ENCODE measurements at places on chromosomes 1 and 21. TPM values are rescaled to one million over a fixed set of nuclear protein-coding genes. Genes with fewer than 3 reads are reported as not detected.
A peak's percentile ranks its signal among the peaks of the same experiment; 100 is the strongest.

GRCh38 chr1:214524824-214525223 is 26.6 kb downstream of the PTPN14 start:
- peaks cover 35% of the 10 kb centered on the region for H3K27me3 ChIP-seq
- peaks cover 5% of the 10 kb centered on the region for H3K4me1 ChIP-seq
- DNase-seq, result no peak
- H3K36me3 ChIP-seq, result no peaks in the 10 kb centered on the region
- no peak overlapping the region for H3K27ac ChIP-seq
- H3K4me3 ChIP-seq, result no peak overlapping the region

DNA sequence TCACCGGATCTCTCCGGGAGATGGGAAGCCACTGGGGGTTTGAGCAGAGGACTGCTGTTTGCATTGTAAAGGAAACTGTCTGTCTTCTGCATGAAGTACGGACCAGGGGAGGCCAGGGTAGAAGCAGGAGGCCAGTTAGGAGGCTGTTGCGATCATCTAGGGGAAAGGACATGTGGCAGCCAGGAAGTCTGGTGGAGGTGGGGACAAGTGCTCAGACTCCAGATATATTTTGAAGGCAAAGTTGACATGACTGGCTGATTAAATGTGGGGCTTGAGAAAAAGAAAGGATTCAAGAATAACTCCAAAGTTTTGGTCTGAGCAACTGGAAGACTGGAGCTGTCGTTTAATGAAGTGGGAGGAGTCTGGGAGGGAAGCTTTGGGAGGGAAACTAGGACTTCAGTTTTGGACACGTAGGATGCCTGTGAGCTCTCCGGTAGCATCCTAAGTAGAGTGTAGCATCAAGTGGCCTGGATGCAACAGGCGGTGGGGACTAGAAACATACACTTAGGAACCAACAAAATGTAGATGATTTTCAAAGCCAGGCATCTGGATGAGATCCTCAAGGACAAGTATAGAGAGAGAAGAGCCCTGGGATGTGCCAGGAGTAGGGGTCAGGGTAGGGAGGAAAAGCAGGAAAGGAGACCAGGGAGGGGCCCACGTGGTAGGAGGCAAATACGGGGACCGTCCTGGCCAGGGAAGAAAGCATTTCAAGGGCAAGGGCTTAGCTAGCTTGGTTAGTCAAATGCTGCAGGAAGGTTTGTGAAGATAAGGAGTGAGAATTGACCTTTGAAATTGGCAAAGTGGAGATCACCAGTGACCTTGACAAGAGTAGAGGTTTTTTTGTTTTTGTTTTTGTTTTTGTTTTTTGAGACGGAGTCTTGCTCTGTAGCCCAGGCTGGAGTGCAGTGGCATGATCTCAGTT is 3.7 kb upstream of the C1orf210 start:
- DNase-seq, result no peak
- peaks cover 12% of the 10 kb centered on the region for H3K27me3 ChIP-seq
- no peak overlapping the region for H3K4me3 ChIP-seq
- no peak overlapping the region for H3K27ac ChIP-seq
- H3K4me1 ChIP-seq, result peaks cover 2% of the 10 kb centered on the region
- peaks cover 2% of the 10 kb centered on the region for H3K36me3 ChIP-seq

Gene ANGPTL3
- total RNA-seq, result not detected

DNA sequence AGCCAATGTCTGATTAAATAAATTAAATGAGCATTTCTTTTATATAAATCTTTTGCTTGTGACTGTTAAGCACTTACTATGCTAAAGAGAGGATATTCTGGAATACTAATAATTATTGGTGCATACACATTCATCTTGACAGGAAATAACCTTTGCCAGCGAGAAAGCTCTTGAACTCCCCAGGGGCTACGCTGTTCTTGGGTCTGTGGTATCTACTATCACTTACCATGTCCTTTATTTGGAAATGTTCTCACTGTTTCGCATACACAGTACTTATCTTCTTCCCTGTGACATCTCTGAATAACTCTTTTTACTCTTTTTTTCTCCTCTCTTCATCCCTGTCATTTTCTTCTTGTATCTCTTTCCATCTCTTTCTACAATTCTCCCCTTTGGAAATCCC is 178.7 kb downstream of the GABPA start:
- no peak overlapping the region for H3K4me3 ChIP-seq
- no peak for DNase-seq
- H3K27ac ChIP-seq, result no peak overlapping the region
- no peaks in the 10 kb centered on the region for H3K27me3 ChIP-seq
- H3K4me1 ChIP-seq, result peaks cover 6% of the 10 kb centered on the region

GRCh38 chr1:52139817-52140540 is 1.9 kb upstream of the ZFYVE9 start:
- H3K27ac ChIP-seq, result peak overlapping the region; percentile 89
- peaks cover 8% of the 10 kb centered on the region for H3K27me3 ChIP-seq
- DNase-seq, result no peak
- H3K4me3 ChIP-seq, result peak overlapping the region; percentile 93
- no peaks in the 10 kb centered on the region for H3K36me3 ChIP-seq

Gene ELF3
- total RNA-seq, result 2.0 TPM

DNA sequence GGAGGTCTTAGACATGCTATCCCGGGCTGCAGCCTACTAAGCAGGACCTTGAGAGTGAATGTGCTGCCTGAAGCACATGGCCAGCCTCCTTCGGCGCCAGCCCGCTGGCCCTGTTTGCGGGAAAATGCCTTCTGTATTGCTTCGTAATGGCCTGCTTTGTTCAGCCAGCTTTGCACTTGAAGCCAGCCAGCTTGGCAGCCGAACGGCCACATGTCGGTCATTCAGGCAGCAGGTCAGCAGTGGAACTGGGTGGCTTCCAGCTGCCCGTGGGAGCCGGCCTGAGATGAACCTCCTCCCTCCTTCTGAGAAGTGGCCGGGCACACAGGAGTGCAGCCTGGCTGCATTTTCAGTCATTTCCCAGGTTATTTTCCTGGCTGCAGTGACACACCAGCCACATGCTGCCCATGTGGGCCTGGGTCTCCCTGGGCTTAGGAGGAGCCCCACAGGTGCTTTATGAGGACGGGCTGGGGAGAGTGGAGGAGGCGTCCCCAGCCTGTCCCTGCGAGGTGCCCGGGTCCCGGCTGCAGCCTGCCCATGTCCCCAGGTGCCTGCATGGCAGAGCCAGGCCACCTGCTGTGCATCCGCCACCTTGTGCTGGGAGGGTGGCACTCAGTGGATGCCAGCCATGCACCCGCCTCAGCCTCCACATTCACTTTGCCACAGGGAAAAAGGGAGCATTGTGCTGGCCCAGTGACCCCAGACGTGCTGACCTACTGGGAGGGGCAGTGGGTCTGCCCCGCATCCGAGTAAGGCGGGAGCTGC is 103.5 kb downstream of the SIK1 start:
- H3K27ac ChIP-seq, result no peak overlapping the region
- no peak for DNase-seq
- H3K4me3 ChIP-seq, result no peak overlapping the region
- H3K36me3 ChIP-seq, result peaks cover 2% of the 10 kb centered on the region

Gene SH3GLB1
- 54.3 TPM for total RNA-seq

- H3K4me1 ChIP-seq, result peaks cover 8% of the 10 kb centered on the region
- no peak overlapping the region for H3K4me3 ChIP-seq
- peaks cover 9% of the 10 kb centered on the region for H3K27me3 ChIP-seq
- no peak overlapping the region for H3K27ac ChIP-seq
Observed at GRCh38 chr21:42591170-42591869, 62.1 kb upstream of the PDE9A start.

DNA sequence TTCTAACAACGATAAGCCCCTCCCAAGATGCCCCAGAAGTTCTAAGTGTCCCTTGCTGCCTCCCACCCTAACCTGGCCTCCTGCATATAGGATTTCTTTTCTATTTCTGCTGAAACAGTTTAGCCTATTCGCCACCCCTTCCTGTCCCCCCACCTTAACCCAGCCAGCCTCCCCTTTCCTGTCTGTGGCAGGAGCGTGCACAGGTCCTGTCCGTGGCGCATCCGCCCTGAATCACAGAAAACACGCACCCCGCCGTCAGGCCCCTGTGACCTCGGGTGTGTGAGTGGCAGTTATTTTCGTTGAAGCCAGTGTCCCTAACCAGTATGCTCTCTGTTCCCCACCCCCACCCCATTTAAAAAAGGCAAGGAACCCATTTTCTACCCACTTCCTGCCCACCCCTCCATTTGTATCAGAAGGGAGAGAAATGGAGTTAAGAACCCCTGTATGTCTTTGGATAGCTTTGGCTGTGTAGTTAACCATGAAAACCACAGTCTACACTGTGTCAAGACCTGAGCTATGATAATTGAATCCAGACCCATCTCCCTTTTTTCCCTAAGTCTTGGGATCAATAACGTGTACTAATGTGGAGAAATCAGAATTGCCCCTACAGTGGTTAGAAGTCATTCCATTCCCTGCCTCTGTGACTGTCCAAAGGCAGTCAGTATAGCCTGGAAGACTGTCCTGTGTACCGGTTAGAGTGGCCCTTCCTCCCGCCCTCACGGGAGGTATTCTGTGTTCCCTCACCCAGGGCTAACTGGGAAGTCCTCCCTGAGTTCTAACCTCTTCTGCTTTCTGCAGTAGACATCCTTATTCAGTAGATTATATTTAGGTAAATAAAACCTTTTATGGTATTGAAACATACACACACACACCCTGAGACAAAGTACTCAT is 1.8 kb downstream of the PLEKHO1 start:
- peaks cover 62% of the 10 kb centered on the region for H3K4me1 ChIP-seq
- H3K27me3 ChIP-seq, result no peaks in the 10 kb centered on the region
- H3K36me3 ChIP-seq, result peaks cover 16% of the 10 kb centered on the region
- H3K27ac ChIP-seq, result peak overlapping the region; percentile 95

- DNase-seq, result no peak
- H3K36me3 ChIP-seq, result no peaks in the 10 kb centered on the region
- H3K4me1 ChIP-seq, result no peaks in the 10 kb centered on the region
- no peak overlapping the region for H3K4me3 ChIP-seq
- H3K27me3 ChIP-seq, result peaks cover 9% of the 10 kb centered on the region
Observed at GRCh38 chr1:239322369-239322768, 64.0 kb upstream of the CHRM3 start.

Gene SLC44A3
- total RNA-seq, result 0.68 TPM

Gene SH2D5
- not detected for total RNA-seq

DNA sequence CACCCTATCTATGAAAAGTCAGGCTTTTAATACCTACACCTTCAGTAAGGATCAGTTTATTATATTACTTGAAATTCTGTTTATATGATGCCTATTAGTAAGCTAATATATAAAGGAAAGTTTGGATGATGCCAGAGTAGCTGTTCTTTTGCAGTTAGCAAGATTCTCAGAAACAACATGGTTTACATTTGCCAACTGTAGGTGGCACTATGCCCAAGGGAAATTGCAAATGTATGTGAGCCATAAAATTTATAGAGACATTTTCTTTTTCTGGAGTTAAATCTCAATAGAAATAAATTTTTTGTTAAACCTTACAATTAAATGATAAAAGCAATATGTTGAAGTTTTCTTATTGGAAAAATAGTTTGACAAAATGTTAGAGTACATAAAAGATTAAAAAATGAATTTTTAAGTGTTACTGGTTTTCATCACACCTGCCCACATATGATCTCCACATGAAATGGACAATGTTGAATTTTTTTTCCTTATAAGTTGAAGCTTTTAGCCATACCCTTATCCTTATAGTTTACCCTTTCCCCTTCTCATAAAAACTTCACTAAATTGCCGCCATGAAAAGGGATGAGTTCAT is 32.1 kb upstream of the EPHX4 start:
- H3K27ac ChIP-seq, result no peak overlapping the region
- no peak overlapping the region for H3K4me3 ChIP-seq
- no peaks in the 10 kb centered on the region for H3K4me1 ChIP-seq
- peak; percentile 27 for DNase-seq
- peaks cover 9% of the 10 kb centered on the region for H3K27me3 ChIP-seq

- H3K36me3 ChIP-seq, result peaks cover 5% of the 10 kb centered on the region
- H3K27me3 ChIP-seq, result peaks cover 69% of the 10 kb centered on the region
- no peak overlapping the region for H3K27ac ChIP-seq
- H3K4me1 ChIP-seq, result no peaks in the 10 kb centered on the region
Observed at GRCh38 chr1:29388170-29388569, 151.8 kb downstream of the PTPRU start.

DNA sequence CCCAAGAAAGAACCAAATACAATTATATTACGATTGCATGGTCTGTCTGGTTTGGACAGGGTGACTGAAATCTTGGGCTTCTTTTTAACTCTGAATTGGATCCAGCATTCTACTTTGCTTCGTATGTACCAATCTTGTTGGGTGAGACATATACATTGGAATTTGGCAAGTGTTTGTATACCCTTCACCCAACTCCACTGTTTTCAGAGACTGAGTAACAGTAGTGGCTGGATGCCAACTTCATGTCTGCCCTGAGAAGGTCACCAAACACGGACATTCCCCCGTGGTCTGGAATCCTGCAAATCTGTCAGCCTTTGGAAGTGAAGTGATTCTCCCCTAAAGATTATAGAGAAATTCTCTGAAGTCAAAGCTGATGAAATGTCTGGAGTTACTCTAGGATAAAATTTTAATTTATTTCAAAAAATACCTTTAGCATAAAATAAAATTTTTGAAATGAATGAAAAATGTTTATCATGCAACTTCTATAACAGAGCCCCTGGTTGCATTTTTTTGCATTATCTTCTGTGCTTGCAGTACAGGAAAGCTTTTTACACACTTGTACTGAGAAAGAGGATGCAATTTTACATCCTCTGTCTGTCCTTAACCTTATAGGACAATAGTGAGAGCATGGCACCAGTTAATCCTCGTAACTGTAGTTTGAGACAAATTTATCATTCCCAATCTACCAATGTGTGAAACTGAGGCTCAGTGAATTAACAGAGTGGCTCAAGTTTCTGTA is 201.8 kb downstream of the DISC1 start:
- no peaks in the 10 kb centered on the region for H3K27me3 ChIP-seq
- H3K4me3 ChIP-seq, result no peak overlapping the region
- DNase-seq, result no peak
- H3K27ac ChIP-seq, result no peak overlapping the region
- H3K36me3 ChIP-seq, result peaks cover 8% of the 10 kb centered on the region
- H3K4me1 ChIP-seq, result peaks cover 10% of the 10 kb centered on the region

DNA sequence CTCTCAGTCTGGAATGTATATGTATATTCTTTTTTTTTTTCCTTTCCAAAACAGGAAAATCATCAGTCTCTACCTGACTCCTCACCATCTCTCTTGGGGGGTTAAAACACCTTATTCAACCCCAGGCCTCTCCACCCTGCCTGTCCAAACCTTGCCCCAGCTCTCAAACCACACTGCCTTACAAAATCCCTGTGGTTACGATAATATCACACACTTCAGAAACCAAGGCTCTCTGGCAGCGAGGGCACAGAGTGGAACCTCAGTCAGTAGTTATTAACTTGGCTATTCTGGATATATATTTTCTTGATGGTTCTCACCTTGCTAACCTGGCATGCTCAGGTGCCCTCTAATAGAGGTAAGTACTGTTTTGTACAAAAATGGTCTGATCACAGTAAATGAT is 24.7 kb downstream of the KIAA0040 start:
- peaks cover 24% of the 10 kb centered on the region for H3K36me3 ChIP-seq
- peaks cover 48% of the 10 kb centered on the region for H3K4me1 ChIP-seq
- peak overlapping the region; percentile 82 for H3K27ac ChIP-seq
- no peak for DNase-seq

Gene ERMAP
- 6.4 TPM for total RNA-seq

Gene TMED5
- 47.6 TPM for total RNA-seq

Gene ETV3L
- total RNA-seq, result not detected

- H3K36me3 ChIP-seq, result no peaks in the 10 kb centered on the region
- H3K4me3 ChIP-seq, result no peak overlapping the region
- no peaks in the 10 kb centered on the region for H3K4me1 ChIP-seq
- H3K27ac ChIP-seq, result no peak overlapping the region
Observed at GRCh38 chr1:218804014-218804785, 369.5 kb upstream of the LYPLAL1 start.

All from T-helper 17 cell (primary cell).